Activated CD4-positive, CD25-positive, alpha-beta regulatory T cell (primary cell): ENCODE measurements at places on chromosomes 5 and 9.

DNA sequence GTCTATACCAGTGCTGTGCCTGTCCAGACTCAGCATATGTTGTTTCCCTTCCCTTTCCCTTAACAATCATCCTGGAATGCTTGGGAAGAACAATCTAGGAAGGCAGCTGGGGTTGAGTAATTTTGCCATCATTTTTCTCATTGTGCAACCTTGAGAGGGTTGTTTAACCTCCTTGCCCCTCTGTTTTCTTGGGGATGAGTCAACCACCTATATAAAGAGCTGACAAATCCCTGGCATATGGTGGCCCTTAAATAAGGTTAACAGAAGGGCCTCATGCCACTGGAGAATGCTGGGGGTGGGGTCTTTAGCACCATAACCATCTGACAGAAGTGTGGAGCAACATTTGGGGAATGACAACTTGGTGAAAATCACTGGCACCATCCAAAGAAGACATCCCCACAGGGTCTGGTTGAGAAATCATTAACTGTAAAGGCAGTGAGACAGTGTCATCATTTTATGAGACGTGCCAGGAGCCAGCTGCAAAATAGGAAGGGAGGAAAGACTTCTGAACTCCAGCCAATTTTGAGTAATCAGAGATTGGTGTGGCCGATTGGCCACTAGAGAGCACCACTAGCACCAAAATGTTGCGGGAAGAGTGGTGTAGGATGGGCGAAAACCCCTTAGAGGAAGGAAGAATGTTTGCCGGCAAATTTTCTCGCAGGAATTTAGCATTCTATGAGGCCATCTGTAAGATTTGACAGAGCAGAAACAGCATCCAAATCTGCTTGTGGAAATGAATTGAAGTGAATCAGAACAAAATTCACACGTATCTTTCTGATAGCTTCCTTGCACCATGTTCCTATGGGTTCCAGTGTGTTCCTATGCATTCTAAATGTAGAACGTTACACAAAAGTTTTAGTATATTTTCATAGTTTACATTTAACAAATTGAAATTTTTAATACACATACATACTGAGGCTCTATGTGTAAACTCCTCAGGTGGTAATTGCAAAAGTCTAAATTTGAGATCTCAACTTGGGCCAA is 113.8 kb downstream of the MSX2 start:
- no peak for DNase-seq

- no peak for DNase-seq
These were observed 48.7 kb upstream of the C5orf47 start for GRCh38 chr5:173940269-173940668.

- peak; percentile 19 for DNase-seq
These were observed 786 bp upstream of the NTNG2 start for GRCh38 chr9:132160802-132161742.

- no peak for DNase-seq
These were observed 38.6 kb downstream of the HMCN2 start for GRCh38 chr9:130304116-130304515.

DNA sequence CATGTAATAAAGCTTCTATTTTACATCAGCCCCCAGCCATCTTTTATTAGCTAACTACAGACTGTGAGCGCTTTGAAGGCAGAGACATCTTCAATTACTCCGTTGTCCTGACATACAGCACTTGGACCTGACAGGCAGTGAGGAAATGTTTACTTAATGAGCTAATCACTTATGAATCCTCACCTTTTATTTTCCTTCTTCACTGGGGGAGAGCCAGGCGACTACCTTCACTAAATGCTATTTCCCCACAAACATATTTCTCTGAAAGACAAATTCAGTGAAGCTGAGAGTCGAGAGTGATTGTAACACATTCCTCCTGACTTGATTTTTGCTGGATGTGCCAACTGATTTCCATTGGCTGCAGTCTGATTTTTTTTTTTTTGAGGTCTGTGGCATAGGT is 192.1 kb upstream of the CLINT1 start:
- DNase-seq: no peak

GRCh38 chr5:36252722-36253365 is 11.1 kb upstream of the NADK2 start:
- no peak for DNase-seq

DNA sequence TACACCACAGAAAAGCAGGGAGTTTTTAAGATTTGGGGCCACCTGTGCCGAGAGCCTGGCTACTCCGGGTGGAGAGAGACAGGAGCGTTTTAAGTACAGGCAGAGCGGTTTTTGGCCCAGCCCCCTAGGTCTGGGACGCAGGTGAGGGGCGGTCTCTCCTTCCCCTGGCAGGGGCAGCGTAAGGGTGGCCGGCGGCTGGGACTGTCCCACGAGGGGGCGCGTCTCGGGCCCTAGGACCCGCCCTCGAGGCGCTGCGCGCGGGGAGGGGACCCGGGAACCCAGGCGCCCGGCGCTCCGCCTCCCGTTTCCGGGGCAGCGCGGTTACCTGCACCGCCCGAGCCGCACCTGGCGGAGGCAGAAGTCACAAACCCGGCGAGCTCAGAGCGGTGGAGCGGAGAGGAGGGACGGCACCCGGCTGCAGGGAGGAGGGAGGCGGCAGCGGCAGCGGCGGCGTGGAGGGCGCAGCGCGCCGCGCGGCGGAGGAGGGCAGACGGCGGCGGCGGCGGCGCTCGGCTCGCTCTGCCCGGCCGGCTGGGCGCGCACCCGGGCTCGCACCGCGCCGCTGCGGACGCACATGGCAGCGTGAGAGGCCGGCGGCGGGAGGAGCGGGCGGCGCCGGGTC is at the start of gene WWC1:
Gene WWC1 (plus strand): TSS at position 304 of the 622 bp plus-strand sequence. CDS start 508 bp downstream, outside the sequence.
- DNase-seq: peak; percentile 28
